GM19239 (cell line): ENCODE measurements at places on chromosomes 5 and 9.

DNA sequence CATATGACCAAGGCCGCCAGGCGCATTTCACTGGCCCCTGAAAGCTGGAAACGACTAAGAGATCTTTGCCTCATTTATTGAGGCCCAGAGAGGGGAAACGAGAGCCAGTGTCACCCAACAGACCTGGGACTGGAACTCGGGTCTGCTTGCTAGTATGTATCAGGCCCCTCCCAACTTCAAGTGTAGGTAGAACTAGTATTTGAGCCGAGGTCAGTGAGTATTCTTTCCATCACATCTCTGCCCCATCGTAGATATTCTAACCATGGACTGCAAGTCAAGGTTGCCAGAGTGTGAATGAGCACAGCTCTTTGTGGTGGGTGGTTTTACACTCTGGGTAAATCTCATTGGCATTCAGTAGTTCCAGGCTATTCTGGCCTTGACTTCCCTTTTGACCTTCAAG, 42.2 kb downstream of the GPR107 start:
- DNase-seq = no peak

DNA sequence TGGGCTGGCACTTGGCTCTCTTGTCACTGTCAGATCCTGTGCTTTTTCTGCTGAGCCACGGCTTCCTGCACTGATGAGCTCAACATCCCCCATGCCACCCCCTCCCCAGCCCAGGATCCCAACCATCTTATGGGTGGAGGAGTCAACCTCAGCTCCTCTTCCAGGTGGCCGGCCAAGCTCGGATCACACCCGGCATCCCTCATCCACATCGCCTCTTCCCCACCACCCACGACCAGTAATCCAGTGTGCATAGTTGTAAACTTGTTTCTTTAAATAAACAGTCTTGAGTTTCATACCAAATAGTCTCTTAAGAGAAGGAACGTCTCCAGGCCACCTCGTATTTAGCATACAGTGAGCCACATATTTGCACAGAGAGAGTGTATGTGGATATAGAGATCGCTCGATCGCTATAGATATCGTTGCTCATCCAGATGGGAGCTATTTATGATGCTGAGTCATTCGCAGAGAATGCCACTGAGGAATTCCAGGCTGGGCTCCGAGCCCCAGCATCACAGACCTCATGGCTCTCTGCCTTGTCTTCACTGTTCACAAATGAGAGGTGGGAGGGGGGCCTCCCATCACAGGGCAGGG, 61.8 kb upstream of the CPLX2 start:
- no peak for DNase-seq

- DNase-seq = no peak
These were observed 250.1 kb downstream of the GAS1 start for GRCh38 chr9:86697213-86697612.

DNA sequence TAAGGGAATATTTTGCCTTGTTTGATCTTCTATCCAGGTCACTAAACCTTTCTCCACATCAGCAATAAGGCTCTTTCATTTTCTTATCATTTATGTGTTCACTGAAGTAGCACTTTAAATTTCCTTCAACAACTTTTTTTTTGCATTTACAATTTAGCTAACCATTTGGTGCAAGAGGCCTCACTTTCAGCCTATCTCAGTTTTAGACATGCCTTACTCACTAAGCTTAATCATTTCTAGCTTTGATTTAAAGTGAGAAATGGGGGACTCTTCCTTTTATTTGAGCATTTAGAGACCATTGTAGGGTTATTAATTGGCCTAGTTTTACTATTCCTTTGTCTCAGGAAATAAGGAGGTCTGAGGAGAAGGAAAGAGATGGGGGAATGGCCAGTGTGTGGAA, 250.5 kb downstream of the AUH start:
- no peak for DNase-seq

DNA sequence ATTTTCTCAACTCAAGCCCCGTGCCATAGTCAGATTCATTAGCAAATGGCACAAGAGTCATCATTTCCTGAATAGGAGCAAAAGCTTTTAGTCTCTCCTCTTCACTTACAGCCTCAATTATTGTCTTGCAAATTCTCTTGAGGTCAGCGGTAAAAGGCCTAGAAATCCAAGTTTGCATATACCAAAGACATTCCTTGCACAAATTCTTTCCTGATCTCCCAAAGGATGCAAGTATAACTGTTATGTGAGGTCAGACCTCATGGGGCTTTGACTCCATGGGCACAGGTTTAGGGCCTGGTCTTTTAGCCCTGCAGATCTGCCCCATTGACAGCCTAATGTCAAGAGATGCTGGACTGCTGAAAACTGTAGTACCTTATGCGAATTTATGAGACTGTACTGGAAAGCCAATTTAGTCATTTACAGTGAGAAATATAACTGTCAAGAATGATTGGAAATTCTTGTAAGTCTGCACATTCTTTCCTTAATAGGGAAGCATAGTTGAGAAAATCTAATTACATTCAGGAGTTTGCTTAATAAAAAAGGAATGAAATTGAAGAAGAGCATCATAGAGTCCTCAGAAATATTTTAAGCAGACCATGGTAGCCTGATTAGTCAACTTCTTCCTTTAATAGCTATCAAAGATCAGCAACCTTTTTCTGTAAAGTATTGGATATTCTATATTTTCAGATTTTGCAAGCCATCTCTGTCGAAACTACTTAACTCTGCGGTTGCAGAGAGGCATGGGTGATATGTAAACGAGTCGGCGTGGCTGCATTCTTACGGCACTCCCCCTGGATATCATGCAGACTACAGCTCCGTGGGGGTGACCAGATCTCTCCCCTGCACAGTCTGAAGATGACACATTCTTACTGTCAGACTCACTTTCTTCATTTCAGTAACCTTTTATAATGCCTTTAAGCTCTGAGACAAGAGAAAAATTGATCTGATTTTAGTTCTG, 45.2 kb downstream of the GCNT4 start:
- no peak for DNase-seq

GRCh38 chr5:101068298-101068697, 165.2 kb upstream of the ST8SIA4 start:
- no peak for DNase-seq
